ENCODE measurements at places on chromosomes 3 and 15. TPM values are rescaled to one million over a fixed set of nuclear protein-coding genes. Genes with fewer than 3 reads are reported as not detected.
A peak's percentile ranks its signal among the peaks of the same experiment; 100 is the strongest.

SPTBN5 gene
- polyA plus RNA-seq = 2.8 TPM

MRPL46 gene
- 21.6 TPM for polyA plus RNA-seq

TF gene
- 3.4 TPM for polyA plus RNA-seq

CD86 gene
- 2.8 TPM for polyA plus RNA-seq

OSBPL10 gene
- polyA plus RNA-seq = 6.9 TPM

ALG1L2 gene
- polyA plus RNA-seq = 1.3 TPM

KBTBD13 gene
- polyA plus RNA-seq = not detected

TRIM42 gene
- polyA plus RNA-seq = not detected

DNA sequence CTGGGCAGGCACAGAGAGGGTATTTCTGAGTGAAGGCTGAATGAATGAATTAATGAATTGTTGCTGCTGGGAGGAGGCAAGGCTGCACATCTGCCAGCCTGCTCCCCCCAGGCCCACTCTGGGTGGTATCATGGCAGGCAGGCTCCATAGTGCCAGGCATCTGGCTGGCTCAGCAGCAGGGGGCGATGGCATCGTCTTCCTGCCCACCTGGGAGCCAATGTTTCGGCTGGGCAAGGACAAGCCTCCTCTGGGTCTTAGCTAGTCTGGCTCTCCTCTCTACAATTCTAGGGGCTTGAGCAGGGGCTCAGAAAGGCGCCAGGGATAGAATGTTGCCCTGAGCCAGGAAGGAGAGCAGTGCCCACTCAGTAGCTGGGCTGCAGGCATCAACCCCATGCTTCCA is 1.7 kb upstream of the TLR9 start:
- DNase-seq = no peak

- DNase-seq = peak; percentile 91
These were observed at the start of gene CAPN7 for GRCh38 chr3:15205934-15206661. Gene CAPN7, plus strand, starts transcription at chr3:15206246. Its CDS starts 250 bp downstream, at chr3:15206496.

DNA sequence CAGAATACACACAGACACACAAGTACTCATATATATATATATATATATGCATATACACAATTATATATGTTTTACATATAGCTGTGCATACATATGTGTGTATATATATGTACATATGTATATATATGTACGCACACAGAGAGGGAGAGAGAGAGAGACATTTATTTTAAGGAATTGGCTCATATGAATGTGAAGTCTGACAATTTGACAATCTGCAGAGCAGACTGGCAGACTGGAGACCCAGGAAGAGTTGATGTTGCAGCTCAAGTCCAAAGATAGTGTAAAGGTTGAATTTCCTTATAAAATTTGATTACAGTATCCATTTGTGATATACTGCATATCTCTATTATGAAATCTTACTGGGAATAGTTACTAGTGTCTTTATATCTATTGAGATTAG is 1330.3 kb upstream of the CADM2 start:
- no peak for DNase-seq

- DNase-seq = no peak
These were observed 43.4 kb downstream of the TPRA1 start for GRCh38 chr3:127546970-127547733.

- no peak for DNase-seq
These were observed 260.3 kb upstream of the MRPL3 start for GRCh38 chr3:131762981-131763564.

DNA sequence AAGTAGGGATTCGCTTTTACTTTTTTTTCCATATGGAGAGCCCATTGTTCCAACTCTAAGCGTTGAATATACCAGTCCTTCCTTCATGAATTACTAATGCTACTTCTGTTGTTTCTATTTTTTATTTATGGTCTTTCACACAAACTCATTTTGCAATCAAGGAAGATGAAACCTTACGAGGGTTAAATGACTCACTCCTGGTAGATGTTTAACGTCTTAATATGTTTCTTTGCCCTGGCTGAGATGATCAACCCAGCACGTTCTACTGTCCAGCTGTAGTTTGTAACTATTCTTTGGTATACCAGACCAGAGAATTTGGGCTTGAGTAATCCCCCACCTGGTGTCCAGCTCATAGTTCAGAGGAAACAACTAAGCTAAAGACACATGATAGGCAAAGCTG is 23.1 kb downstream of the CDCP1 start:
- no peak for DNase-seq

GRCh38 chr3:137962251-137962650 is 47.7 kb upstream of the CLDN18 start:
- DNase-seq = no peak

- DNase-seq = no peak
These were observed 22.7 kb downstream of the GADL1 start for GRCh38 chr3:30871720-30872119.

DNA sequence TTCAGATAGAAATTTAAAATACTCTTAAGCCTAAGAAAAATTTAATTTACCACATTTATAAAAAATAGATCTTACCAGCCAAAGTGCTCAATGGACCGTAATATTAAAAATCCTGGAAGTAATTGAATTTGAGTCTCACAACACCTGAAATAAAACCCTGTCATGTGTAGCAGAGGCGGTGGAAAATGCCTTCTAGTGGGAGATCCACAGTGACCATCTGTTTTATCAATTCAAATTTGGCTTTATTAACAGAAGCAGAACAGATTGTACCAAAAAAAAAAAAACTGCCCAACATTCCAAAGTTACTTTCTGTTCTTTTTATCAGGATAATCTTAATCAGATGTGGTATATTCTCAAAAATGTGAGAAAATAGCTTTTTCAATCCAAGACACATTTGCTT is 71.7 kb downstream of the DMXL2 start:
- no peak for DNase-seq

DNA sequence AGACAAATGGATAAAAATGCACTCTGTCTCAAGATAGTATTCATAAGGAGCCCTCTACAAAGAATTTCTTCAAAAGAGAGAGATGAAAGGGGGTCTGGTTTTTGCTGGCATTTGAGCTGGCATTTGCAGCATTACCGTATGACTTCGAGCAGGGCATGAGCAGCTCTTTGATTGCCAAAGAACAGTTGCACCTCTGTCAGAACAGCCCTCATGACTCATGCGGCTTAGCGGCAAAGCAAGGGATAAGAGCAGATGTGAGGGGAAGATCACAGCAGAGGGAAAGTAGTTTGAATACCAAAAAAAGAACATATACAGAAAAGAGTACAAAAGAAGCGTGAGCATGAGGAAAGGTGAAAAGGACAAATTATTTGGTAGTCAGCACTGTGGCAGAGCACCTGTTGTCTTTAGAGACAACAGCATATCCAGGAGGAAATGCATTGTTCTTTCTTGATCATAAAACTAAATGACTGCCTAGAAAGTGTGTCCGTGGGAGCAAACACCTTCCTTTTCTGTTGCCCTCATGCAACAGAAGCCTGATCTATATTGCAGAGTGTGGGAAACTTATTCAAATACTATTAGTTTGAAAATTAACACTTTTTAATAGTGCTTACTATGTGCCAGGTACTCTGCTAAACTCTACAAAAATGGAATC is 80.5 kb upstream of the SLC24A5 start:
- DNase-seq = no peak

DNA sequence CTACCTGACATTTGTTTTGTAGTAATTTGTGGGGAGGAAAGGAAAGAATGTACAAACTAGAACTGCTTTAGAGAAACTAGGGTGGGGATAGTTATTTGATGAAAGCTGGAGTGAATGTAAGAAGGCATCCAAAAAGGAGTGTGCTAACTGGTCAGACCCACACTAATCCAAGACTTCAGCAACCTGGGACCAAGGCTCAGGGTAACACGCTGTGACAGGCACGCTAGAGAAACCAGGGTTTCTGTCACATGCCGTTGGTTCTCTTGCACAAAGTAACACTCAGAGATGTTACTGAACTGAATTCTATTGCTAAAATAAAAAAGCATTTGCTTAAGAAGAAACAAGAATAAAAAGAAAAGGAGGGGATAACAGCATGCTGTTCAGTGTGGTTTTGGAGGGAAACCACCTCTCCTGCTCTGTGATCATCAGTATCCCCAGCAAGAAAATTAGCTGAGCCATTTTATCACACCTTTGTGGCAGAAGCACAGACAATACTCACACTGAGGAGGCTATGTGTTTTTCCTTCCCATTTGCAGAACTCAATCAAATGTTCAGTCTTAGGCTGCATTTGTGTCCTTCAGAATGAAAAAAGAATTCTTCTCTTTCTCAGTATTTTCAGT is 2.8 kb upstream of the CCDC80 start:
- no peak for DNase-seq

DNA sequence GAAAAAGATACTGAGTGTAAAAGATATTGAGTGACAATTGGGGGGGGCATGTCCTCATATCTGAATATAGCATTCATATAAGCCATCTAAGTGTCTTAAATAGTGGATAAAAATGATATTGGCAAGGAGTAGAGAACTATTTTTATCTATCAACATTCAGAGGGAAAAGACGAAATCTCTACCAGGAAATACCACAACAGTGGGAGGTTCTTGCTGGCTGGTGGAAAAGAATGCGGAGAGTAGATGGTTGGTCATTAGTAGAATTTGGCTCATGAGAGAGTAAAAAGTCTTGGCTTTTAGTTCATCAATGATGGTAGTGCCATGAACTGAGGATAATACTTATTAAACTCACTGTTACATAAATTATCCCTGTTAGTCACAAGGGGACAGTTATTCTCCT is 4.8 kb upstream of the TCF12 start:
- DNase-seq = no peak

DNA sequence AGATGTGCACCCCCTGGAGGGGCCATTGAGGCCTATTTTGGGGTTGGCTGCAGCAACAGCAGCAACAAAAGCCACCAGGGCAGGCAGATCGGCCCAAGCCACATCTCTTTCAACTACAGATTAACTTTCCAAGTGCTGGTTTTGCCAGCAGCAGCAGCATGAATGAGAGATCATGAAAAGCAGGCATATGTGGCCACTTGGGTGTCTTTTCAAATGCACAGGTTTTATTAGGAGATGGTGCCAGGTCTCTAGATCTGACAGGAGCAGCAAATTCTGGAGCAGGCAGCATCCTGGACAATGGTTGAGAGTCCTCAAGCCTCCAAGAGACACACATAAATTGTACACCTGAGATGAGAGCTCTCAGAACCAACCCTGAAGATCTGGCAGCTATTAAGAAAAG is 31.7 kb upstream of the CCDC66 start:
- DNase-seq = no peak

GRCh38 chr3:130759692-130760338 is 13.2 kb upstream of the PIK3R4 start:
- peak; percentile 54 for DNase-seq

DNA sequence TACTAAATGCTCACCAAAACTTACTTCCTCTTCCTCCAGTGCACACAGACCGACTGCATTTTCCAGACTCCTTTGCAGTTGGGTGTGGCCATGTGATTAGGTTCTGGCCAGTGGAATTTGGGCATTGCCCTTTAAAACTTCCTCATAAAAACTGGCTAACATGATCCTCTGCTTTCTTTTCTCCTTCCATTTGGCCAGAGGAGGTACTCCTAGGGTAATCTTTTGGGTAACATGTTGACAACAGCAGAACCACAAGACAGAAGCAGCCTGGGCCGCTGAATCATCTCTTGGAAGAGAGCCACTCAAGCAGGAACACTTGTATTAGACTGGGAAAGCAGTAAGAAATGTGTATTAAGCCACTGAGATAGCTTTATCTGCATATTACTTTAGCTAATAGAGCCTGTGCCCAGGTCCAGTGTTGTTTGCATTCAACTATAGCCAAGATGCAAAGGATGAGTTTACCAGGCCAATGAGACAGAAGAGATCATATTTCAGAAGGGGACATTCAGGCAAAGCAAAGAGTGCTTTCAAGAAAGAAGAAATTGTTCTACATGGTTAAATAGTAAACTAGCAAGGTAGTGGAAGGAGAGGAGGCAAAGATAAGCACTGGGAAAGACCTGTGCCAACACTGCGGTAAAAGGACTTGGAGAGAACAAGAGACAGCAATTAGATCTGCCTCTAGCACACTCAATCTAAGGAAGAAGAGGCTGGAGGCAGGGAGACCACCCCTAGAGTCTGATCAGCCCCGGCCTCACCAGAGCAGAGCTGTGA is 79.8 kb downstream of the PLCH1 start:
- peak; percentile 36 for DNase-seq

DNA sequence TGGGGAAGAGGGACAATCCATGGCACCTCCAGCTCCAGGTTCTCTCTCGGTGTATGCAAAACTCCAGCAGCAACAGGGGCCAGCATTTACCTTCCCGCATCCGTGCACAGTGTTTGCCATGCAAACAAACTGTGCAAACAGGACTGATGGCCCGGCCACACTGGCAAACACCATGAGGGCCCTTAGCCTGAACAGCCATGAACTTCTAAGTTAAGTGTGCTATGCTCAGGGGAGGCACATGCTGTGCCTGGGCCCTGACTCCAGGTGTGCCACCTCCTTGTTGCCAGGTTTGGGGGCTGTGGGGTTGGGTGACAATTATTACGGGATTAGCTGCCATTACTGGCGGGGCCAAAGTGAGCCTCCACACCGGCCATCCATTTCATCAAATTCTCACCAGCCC is 57.5 kb downstream of the CACNA2D2 start:
- no peak for DNase-seq

Measured in muscle of arm (tissue), 14 donors.